ENCODE measurements at places on chromosomes 11 and 22. TPM values are rescaled to one million over a fixed set of nuclear protein-coding genes. Genes with fewer than 3 reads are reported as not detected.

The CNIH2 gene
- total RNA-seq, result not detected

The MMP11 gene
- total RNA-seq, result 2.0 TPM

The OR52E8 gene
- not detected for total RNA-seq

GRCh38 chr22:29629903-29630516, 26.6 kb downstream of the NF2 start:
- no peaks in the 10 kb centered on the region for H3K4me1 ChIP-seq
- no peak overlapping the region for H3K4me3 ChIP-seq
- H3K27me3 ChIP-seq, result no peaks in the 10 kb centered on the region
- H3K36me3 ChIP-seq, result no peaks in the 10 kb centered on the region
- DNase-seq, result no peak

DNA sequence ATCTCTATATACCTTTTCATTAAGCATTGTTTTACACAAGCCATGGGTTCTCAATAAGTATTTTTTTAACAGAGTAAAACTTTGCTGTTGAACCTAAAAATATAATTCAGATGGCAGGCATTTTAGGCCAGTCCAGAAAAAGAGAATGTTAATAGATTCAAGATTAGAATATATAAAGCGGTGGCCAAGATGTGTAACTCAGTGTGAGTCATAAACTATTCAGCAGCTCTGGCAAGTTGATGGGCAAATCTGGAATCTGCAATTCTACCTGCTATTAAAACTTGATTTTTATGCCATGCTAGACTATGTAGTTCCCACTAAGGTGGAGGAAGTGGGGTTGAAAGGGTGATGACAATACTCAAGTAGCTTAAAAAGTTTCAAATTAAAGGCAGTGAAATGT, 45.4 kb downstream of the CASP12 start:
- H3K4me3 ChIP-seq, result no peak overlapping the region
- H3K27ac ChIP-seq, result no peak overlapping the region
- H3K4me1 ChIP-seq, result no peaks in the 10 kb centered on the region
- H3K36me3 ChIP-seq, result no peaks in the 10 kb centered on the region
- no peaks in the 10 kb centered on the region for H3K27me3 ChIP-seq

- no peak for DNase-seq
- H3K27me3 ChIP-seq, result no peaks in the 10 kb centered on the region
- H3K4me1 ChIP-seq, result no peaks in the 10 kb centered on the region
- H3K36me3 ChIP-seq, result no peaks in the 10 kb centered on the region
- no peak overlapping the region for H3K27ac ChIP-seq
Observed at GRCh38 chr11:29490938-29491337, 525.9 kb downstream of the KCNA4 start.
